ENCODE measurements at places on chromosomes 16 and 17.

DNA sequence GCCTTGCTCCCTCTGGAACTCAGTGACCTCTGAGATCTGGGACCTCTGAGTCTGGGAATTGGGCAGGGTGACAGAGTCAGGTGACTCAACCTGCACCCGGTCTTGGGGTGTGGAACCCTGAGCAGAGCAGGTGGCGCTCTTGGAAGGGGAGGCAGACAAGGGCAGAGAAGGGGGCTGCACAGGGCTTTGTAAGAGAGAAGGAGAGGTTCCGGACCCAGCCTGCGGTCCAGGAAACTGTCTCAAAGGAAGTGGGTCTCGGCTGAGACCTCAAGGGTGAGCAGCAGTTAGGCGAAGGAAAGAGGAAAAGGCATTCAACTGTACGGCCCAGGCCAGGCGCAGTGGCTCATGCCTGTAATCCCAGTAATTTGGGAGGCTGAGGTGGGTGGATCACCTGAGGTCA lies 10.0 kb upstream of the RIPOR1 start:
- DNase-seq: no peak

DNA sequence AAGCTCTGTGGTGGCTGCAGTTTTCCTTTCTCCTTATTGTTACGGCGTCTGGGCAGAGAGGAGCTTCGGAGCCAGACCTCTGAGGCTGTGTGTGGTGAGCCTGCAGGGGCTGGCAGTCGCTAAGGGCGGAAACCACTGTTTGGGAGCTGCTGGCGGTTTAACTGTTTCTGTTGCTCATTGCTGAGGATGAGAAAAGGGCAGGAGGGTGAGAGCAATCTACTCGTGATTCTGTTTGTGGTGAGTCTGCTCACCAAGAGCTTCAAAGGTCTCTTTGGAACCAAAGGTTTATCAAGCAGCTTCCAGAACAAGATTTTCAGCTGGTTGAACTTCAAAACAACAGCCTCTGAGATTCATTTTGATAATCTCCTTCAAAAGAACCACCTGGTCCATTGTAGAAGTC lies 143.9 kb downstream of the ANKFN1 start:
- DNase-seq: peak; percentile 6

GRCh38 chr16:51210087-51210486 lies 59.0 kb upstream of the SALL1 start:
- no peak for DNase-seq

GRCh38 chr17:63480826-63481487 lies 4.1 kb downstream of the ACE start:
- no peak for DNase-seq

DNA sequence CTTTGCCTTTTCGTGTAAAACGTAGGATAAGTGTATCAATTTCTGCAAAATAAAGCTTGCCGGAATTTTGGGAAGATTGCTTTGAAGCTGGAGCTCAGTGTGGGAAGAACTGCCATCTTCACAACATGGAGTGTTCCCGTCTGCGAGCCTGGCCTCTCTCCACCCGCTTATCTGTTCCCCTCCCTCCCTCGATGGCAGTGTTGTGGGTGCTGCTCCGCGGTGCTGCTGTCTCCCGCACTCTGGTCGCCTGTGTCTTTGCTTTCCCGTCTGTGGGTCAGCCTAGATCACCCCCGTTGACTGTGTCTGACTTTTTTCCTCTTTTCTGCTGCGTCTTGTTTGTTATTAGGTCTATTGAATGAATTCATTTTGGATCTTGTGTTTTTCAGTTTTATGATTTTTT lies 17.0 kb downstream of the ACSF3 start:
- no peak for DNase-seq
